ENCODE measurements at places on chromosomes 16 and 17. TPM values are rescaled to one million over a fixed set of nuclear protein-coding genes. Genes with fewer than 3 reads are reported as not detected.

GRCh38 chr17:72122765-72123529 lies 2.1 kb downstream of the SOX9 start:
- 0 out of 2 replicates have a peak overlapping the region, but pooled peaks have one; percentile 27 for H3K27ac ChIP-seq
- H3K4me1 ChIP-seq: peaks cover 60% of the 10 kb centered on the region
- peaks cover 24% of the 10 kb centered on the region for H3K36me3 ChIP-seq
- no peak for DNase-seq

- no peak for DNase-seq
- no peaks in the 10 kb centered on the region for H3K36me3 ChIP-seq
- H3K4me3 ChIP-seq: no peak overlapping the region
- H3K4me1 ChIP-seq: no peaks in the 10 kb centered on the region
- H3K27me3 ChIP-seq: peaks cover 64% of the 10 kb centered on the region
Observed at GRCh38 chr16:79328402-79329165, 272.0 kb downstream of the MAF start.

DNA sequence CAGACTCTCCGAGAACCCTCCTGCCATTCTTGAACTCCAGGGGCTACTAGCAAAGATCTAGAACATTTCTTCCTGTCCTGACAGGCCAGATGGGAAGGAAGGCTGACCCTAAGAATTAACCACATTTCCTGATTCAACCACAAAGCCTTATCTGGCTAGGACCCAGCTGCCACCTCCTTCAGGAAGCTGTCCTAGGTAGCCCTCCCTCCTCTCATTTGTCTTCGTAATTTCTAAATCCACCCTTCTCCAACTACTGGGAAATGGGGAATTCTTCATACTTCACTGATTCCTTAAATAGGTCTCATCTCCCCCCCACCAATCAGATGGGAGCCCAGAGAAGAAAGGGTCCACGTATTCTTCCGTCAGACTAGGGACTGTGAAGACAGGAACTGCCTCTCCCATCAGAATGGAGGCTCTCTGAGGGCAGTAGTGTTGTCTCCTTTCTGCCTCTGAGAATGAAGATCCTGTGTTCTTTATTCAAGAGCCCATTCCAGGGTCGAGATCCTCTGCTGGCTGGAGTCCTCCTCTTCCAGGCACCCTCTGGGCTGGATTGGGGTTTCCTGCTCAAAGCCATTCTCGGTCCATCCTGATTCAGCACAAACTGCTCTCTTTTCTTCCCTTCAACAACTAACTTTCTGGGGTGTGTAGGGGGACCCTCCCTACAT lies 2.1 kb downstream of the SAMD14 start:
- H3K4me1 ChIP-seq: 0 out of 2 replicates have a peak, but pooled peaks cover 1% of the 10 kb centered on the region
- H3K27ac ChIP-seq: no peak overlapping the region
- H3K36me3 ChIP-seq: no peaks in the 10 kb centered on the region
- DNase-seq: no peak
- H3K4me3 ChIP-seq: no peak overlapping the region
- H3K27me3 ChIP-seq: peaks cover 30% of the 10 kb centered on the region

Gene ATP1B2
- 0.63 TPM for total RNA-seq

DNA sequence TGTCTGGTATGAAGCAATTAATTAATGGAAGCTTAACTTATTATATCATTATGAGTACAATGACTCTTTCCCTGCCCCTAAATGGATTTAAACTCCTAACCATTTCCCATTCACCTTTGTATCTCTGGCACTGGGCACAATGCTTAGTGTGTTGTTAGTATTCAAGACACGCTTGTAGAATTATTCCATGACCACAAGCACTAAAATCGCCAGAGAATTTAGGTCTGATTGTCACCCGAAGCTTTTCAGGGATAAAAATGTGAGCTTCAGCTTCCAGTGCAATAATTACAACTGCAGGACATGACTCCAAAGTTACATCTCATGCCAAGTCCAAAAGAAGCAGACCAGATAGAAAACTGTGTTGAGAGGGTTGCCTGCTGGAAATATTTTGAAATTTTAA lies 101.6 kb downstream of the CDH8 start:
- DNase-seq: no peak
- no peak overlapping the region for H3K4me3 ChIP-seq
- H3K27me3 ChIP-seq: peaks cover 12% of the 10 kb centered on the region
- H3K27ac ChIP-seq: no peak overlapping the region

DNA sequence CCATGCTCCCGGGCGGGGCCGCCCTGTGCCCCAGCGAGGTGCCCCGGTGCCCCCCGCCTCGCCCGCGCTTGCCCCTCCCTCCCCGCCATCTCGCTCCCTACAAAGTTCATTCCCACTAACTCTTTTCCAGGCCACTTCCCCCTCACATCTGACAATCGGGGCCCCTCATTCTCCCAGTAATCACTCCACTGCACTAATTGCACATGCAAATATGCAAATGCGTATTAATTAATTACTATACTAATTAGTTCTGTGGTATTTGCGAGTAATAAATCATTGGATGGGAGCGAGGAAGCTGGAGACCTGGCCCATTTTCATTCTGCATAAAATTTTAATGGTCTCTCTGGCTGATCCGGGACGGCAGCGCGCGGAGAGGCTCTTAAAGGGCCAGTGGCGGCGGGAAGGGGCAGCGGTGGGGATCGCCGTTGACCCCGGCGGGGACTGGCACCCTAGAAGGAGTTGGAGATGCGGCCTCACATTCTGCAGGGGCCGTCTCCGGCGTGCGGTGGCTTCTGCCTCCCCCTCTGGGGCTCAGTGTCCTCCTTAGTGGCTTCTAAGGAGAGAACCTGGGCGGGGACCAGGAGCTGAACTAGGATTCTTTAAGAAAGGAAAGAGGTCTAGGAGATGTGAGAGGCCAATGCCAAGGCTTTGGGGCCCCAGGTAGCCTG lies 8.4 kb upstream of the PPP1R1B start:
- peaks cover 17% of the 10 kb centered on the region for H3K27me3 ChIP-seq
- no peak overlapping the region for H3K27ac ChIP-seq
- H3K4me3 ChIP-seq: peak overlapping the region; percentile 65
- H3K36me3 ChIP-seq: no peaks in the 10 kb centered on the region
- 0 out of 2 replicates have a peak, but pooled peaks cover 4% of the 10 kb centered on the region for H3K4me1 ChIP-seq
- peak; percentile 18 for DNase-seq
